Stomach (tissue), 19 donors: ENCODE measurements at places on chromosomes 2 and 18. TPM values are rescaled to one million over a fixed set of nuclear protein-coding genes. Genes with fewer than 3 reads are reported as not detected.

- peak; percentile 70 for DNase-seq
These were observed 5.2 kb downstream of the TMEM127 start for GRCh38 chr2:96260387-96261260.

GRCh38 chr18:48735681-48736255, 196.9 kb downstream of the CTIF start:
- DNase-seq, result no peak

- DNase-seq, result no peak
These were observed 447.4 kb upstream of the TRIB2 start for GRCh38 chr2:12269041-12269972.

GRCh38 chr18:77140030-77140429, 7.4 kb upstream of the MBP start:
- DNase-seq, result no peak

GRCh38 chr2:112733456-112733855, 12.6 kb downstream of the NT5DC4 start:
- no peak for DNase-seq

DNA sequence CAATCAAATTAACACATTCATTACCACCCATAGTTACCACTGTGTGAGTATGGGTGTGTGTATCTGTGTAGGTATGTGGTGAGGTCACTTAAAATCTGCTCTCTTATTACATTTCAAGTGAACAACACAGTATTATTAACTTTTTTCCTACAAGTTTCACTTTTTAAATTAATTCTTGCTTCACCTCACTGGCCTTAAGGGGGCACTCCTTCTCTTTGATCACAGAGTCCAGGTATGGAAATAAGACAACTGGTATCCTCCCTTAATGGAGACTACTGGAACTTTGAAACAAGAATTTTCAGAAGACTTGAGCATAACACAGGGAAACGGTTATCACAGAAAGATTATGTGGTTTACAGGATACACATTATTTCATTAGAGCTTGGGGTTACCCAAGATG, 255.8 kb downstream of the ASXL3 start:
- no peak for DNase-seq

DNA sequence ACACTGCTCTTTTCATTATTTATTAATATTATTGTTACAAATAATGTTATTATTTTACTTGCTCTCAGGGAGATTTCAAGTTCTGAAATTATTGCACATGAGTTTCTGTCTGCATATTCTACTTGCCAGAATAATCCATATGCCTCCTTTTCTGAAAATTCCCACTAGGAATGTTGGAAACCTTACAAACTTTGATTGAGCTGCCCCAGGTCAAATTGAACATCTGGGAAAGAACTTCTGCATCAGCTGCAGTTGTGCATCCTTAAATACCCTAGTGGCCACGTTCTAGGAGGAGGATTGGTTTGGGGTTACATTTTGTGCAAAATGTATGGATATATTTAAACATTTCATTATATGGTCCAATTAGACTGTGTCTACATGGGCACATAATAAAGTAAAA, 1302.7 kb upstream of the PIK3C3 start:
- DNase-seq, result no peak

DNA sequence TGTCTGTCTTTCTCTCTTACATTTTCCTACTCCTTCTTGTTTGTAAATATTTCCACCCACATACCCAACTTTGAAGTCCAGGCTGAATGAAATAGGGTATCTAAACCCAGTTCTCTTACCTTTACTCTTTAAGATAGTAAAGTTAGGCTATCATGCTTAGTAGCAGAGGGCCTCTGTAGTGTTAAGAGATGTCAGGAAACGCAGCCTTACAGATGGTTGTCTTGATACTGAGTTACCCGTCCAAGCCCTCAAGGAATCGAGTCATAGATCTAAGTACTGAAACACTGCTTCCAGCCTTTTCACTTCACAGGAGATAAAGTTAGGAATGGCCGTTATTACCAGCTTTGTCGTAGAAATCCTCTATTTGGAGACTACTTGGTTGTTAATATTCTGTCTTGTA, 24.3 kb downstream of the MRPS9 start:
- no peak for DNase-seq

DNA sequence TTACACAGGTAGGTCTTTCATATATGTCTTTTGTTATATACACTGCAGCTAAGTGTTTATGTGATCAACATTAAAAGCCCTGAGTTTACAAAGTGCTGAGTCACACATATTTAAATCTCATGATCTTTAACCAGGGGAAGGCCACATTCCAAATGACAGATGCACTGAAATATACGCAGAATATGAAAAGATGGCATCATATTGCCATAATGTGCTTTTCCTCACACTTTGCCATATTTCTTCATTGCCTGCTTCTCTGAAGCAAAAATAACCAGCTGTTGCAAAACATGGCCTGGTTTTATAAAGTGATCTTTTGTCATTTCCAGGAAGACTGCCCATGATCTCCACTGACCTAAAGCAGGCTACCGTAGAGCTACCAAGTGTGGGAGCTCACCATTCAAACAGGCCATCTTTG, 93.5 kb upstream of the MAPRE2 start:
- no peak for DNase-seq

DNA sequence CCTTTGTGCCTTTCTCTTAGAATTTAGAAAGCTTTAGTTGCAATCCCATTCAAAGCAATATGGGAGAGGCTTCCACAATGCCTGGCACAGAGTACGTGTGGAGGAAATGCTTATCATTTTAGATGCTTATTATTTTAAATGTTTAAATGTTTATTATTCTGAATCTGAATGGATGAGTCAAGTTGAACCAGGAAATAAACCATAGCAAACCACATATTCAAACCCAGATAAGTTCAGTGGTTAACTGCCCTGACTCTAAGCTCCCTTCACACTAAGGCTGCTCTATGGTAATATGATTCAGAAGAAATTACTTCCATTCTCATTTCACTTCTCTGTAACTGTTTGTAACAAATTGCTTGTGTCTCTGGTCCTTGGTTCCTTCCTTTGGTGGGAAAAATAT, 5.2 kb upstream of the PPP4R1 start:
- no peak for DNase-seq

GRCh38 chr18:59665057-59666006, 31.9 kb downstream of the CCBE1 start:
- no peak for DNase-seq

VIT gene
- total RNA-seq, result 9.1 TPM

CCDC85A gene
- total RNA-seq, result 3.8 TPM

MTLN gene
- total RNA-seq, result 154 TPM
